ENCODE measurements at places on chromosomes 1 and 21.

- no peak for DNase-seq
Measured at GRCh38 chr1:109827466-109827865, 63.7 kb upstream of the EPS8L3 start.

- no peak for DNase-seq
Measured at GRCh38 chr1:63575340-63575826, 17.8 kb upstream of the PGM1 start.

DNA sequence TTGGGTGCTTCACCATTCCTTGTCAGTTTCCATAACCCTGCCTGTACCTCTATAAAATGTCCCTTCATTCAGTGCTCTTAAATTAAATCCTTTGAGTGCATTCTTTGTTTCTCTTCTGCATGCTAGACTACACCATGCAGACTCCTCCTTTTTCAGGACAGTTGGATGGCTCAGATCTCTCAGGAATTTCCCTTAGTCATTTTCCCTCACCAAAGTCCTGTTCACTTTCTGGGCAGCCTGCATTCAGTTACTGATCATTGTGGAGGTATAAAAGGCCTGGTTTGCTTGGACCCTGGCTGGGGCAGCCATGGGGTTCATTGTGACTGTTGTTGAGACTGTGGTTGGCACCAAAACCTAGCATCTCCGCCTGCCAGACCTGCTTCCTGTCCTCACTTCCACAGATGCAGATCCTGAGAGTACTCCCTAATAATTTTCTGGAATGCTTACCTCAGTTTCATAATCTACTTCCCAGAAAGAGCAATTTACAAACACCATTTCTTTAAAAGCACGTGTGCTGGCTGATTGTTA, 88.4 kb downstream of the PDE4B start:
- DNase-seq: no peak

DNA sequence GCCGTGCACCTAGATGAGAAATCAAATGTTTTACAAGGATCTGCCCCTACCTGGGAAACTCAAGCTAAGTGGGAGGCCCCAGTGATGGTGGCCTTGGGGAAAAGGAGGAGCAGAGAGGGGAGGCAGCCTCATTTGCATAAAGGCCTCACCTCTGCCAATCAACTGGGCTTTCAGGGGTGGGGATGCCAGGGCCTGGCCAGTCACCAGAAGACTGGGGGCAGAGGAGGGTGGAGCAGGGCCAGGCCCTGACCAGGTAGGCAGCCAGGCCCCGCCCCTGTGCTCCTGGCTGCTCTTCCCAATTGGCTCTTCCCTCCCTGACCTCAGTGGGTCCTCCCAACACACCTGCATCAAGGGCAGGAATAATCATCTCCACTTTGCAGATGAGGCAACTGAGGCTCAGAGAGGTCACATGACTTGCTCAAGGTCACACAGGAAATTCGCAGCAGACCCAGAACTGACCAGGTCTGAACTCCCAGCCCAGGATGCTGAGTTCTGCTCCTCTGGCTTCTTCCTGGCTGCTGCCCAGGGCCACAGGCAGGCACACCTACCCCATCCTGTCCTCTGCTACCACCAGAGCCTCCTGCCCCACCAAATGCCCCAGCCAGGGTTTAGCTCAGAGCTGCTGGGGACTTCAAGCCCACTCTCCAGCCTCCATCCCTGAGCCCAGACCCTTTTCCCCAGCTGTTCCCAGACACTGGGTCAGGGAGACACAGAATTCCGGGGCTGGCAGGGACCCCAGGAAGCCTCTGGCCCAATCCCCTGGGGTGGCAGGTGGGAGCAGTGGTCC, 677.9 kb downstream of the MATN1 start:
- DNase-seq: no peak
